ENCODE measurements at places on chromosomes 5 and 9. TPM values are rescaled to one million over a fixed set of nuclear protein-coding genes. Genes with fewer than 3 reads are reported as not detected.

- DNase-seq: no peak
These were observed 123.0 kb upstream of the CPEB4 start for GRCh38 chr5:173765029-173765644.

GRCh38 chr9:134633362-134634142 is 8.1 kb upstream of the COL5A1 start:
- no peak for DNase-seq

OR1J2 gene
- total RNA-seq: not detected

GRCh38 chr5:42500003-42500599 is 76.9 kb downstream of the GHR start:
- no peak for DNase-seq

Measured in CD8-positive, alpha-beta memory T cell (primary cell).